Bone marrow (tissue), 2 donors: ENCODE measurements at places on chromosomes 7 and 10.

DNA sequence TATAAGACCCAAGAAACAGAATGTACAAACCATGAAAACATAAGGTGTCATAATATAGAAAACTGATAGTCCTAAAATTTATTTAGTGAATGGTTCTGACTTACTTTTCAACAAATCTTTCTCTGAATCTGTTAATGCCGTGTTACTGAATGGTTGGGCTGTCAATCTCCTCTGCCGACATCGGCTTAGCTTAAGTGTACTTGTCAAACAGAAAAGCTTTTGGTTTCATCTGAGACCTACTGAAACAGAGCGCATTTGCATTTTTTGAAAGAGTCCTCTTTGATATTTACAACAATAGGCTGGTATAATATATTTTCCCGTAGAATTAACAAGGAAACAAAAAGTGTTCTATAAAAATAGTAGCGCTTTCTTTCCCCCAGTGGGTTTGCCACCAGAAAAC lies 120.9 kb upstream of the ZNF804B start:
- DNase-seq, result no peak

- no peak for DNase-seq
Measured at GRCh38 chr7:112422842-112423496, 27.3 kb upstream of the IFRD1 start.

- no peak for DNase-seq
Measured at GRCh38 chr7:108529341-108529740, 3.4 kb upstream of the PNPLA8 start.

DNA sequence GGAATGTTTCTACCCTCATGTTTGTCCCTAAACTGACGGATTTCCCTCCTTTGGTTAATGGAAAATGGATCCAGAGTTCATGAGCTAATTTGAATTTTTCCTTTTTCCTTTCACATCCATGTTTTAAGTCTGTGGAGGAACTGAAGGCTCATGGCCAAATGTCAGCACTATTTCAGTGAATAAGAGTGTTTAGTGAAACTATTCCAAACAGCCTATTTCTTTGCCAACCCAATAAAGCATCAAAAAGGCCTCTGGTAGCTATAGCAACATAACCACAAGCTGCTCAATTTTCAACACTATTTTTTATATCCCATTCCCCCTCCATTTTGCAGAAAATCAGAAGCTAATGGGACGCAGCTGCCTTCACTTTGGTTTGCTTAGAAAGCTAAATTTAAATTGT lies 1454.1 kb downstream of the GATA3 start:
- no peak for DNase-seq

DNA sequence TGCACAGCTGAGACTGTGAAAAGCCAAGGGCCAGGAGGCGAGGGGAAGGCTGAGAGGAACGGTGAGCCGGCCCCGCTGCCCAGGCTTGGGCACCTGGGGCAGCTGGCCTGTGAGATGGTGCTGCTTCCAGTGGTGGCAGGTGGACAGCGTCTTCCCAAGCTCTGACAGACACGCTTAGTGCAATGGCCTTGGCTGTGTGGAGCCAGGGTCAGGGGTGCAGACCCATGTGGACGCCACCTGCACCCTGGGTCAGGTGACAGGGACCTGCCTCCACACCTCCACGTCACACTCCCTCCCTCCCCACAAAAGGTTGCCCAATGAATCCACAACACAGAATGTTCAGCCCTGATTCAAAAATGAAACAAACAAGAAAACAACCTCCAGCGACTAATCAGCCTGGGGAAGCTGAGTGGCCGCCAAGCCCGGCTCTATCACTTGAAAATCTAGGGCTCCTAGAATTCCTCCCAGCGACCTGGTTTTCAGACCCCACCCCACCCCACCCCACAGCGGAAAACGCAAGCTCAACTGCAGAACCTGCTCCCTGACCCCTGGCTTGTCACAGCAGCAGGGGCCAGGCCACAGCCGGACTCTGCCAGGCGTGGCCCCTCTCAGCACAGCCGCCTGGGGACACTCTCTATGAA lies 54.3 kb downstream of the PRKAG2 start:
- DNase-seq, result no peak

GRCh38 chr7:31082447-31082846 lies 30.3 kb downstream of the ADCYAP1R1 start:
- no peak for DNase-seq
